ENCODE measurements at places on chromosomes 16 and 17.

DNA sequence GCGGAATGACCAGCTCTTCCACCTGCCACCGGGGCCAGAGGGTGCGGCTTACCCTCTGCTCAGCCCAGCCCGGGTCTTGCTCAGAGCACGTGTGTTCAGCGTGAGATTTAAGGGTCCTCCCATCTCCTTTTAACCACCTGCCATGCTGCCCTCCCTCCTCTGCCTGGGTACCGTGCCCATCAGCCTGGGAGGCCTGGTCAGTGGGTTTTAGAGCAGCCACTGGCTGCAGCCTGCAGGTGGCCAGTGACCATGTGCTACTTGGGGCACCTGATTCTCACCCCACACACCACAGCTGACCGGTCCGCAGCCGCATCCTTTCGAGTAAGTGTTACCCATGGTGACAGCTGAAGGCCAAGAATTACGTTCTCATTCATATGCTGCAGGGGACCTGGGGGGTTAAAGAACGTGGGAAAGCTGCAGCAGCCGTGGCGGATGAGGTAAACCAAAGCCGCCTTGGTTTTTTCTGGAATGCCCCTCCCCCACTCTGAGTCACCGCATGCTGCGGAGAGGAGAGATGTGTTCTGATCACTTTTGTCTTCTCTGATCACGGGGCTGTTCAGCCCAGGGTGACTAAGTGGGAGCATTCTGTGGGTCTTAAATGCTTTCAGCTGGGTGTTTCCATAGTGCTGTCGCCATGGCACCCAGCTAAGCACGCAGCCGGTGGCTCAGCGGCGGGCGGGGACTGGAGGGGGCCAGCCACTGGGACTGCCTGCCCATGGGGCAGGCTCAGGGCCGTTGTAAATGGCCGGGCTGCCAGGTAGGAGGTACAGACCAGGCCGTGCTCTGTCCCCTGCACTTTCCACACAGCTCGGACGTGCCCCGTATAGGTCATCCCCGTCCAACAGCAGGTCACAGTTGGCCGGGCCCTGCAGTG, 59.8 kb downstream of the BAIAP2 start:
- DNase-seq, result peak; percentile 92

DNA sequence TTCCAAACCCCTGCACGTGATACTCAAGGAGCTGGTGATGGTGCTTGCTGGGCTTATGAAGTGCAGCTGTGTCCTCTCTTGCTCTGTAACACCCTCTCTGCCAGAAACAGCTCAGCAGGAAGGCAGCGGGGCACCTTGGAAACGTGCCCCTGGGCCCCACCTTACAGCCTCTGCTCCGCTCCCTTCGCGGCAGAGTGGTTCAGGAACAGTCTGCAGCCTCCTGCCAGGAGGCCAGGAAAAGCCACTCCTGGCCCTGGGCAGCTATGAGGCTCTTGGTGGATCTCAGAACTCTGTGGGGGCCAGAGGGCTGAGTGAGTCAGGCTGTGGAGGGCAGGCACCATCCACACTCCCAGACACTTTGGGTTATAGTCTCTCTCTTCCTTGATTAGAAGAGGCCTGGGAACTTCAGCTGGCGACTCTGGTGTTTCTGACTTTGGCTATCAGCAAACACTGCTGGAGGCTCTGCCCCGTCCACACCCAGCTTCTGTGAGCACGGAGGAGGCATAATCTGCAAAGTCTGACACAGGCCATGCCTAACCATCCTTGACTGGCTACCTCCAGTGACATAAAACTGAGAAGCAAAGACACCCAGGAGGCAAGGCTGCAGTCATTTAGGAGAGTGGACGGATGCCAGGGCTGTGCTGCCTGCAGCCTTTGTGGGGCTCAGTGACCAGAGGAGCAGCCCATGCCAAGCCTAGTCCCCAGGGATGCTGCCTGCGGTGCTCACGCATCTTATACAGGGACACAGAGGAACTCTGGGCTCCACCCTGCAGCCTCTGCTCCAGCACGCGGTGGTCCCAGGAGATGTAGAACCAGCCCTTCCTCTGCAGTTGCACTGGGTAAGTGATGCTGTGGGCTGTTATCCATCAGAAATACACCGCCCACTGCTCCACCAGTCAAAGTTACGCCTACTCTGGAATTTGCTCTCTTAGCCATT, 65.3 kb downstream of the METRNL start:
- DNase-seq, result no peak

DNA sequence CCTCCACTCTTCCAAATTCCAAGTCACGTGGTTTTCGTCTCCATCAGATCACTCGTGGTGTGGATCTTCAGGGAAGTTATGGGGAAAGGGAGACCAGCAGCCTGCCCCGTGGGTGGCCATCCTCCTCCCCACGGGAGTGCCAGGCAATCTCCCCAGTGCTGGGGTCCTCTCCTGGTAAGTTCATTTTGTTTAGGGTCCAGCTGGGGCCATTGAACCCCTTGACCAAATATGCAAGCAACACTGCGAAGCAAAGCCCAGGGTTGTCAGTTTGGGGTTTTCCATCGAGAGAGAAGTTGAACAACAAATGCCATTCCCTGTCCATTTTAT, 4.1 kb upstream of the LCMT1 start:
- DNase-seq, result no peak

GRCh38 chr16:74862743-74863244, 88.2 kb upstream of the FA2H start:
- DNase-seq, result peak; percentile 14

- no peak for DNase-seq
Observed at GRCh38 chr17:2721603-2722002, 10.0 kb upstream of the CLUH start.

DNA sequence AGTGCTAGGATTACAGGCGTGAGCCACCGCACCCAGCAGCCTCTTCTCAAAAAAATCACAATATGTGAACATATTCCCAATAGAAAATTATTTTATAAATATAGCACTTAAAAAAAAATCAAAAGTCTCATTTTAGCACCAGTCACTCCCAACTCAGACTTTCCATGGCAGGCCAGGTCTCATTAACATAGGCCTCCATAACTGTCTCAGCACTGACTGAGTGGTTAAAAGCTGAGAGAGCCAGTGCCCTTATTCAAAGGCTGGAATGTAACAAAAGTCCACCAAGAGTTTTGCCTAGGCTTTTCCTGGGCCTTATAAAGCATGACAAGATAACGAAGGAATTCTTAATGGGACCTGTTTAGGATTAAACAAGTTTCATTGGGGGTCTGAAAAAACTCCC, 79.8 kb downstream of the EMP2 start:
- DNase-seq, result no peak

DNA sequence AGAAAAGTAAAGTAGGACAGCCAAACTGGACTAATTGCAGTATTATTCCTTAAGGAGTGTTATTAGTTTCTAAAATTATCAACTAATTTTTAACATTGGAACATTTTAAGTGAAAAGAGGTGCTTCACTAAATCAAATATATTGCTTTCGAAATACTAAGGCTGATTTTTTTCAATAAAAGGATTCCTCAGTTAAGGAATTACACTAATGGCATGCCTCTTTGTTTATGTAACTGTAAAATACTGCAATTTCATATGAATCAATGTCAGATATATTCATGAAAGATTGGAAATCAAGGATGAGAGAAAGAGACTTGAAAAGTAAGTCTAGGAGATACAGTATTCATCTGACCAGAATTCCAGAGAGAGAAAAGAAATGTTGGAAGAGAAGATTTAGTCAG, 129.8 kb downstream of the TANC2 start:
- no peak for DNase-seq

GRCh38 chr16:83933885-83934683, 19.0 kb upstream of the OSGIN1 start:
- DNase-seq, result no peak

DNA sequence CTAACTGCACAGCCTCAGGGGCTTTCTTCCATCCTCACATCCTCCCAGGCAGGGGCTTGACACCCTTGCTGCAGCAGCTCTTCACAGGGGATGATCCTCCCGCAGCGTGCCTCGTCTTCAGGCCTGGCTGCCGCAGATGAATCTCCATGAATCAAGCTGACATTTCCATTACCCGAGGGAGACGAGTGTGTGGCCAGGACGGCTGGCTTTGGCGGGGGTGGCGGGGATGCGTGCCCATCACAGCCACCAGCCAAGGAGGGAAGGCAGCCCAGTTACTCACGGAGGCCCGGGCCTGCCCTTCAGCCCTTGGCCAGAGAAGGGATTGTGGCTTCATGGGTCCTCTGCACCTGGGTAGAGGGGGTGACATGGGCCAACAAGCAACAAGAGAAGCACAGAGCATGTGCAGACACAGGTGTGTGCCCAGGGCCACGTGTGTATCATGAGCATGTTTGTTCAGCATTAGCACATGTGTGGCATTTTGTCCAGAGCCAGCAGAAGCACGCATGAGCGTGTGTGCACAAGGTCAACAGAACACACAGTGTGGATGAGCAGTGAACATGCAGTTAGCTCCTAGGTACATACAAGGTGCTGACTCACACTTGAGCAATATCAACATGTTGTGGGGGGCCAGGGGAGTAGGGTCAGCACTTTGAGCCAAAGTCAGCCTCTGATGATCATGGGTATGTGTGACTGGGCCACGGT, 236.4 kb downstream of the KATNIP start:
- no peak for DNase-seq

DNA sequence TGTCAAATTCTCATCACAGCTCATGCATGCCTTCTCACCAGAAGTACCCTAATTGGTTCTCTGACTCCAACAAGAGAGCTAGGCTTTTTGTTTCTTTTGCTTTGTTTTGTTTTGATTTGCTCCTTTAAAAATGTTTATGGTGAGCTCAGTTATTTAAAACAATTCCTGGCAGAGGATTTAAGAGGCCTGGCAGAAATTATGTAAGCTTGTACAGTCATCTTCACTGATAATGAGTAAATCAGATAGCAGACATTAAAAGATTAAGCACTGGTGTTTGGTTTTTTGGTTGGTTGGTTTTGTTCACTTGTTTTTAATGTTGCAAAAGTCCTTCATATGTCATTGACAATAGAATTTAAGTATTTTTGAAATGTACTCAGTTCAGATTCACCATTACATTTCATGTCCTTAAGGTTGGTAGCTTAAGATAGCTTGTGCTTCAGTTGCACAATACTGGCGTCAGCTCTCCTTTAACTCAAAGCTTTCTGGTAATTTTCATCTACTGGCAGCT, 378.9 kb downstream of the CDH13 start:
- no peak for DNase-seq

DNA sequence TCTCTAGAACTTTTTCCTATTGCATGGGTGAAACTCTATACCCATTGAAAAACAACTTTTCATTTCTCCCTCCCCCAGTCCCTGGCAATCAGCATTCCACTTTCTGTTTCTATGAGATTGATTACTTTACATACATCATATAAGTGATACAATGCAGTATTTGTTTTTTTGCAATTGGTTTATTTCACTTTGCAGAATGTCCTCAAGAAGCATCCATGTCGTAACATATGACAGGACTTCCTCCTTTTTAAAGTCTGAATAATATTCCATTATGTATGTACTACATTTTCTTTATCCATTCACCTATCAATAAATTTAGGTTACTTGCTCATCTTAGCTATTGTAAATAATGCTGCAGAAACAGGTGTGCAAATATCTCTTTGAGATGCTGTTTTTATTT, 8.8 kb downstream of the IL21R start:
- no peak for DNase-seq

- no peak for DNase-seq
Observed at GRCh38 chr16:78483124-78483992, 383.9 kb downstream of the WWOX start.

DNA sequence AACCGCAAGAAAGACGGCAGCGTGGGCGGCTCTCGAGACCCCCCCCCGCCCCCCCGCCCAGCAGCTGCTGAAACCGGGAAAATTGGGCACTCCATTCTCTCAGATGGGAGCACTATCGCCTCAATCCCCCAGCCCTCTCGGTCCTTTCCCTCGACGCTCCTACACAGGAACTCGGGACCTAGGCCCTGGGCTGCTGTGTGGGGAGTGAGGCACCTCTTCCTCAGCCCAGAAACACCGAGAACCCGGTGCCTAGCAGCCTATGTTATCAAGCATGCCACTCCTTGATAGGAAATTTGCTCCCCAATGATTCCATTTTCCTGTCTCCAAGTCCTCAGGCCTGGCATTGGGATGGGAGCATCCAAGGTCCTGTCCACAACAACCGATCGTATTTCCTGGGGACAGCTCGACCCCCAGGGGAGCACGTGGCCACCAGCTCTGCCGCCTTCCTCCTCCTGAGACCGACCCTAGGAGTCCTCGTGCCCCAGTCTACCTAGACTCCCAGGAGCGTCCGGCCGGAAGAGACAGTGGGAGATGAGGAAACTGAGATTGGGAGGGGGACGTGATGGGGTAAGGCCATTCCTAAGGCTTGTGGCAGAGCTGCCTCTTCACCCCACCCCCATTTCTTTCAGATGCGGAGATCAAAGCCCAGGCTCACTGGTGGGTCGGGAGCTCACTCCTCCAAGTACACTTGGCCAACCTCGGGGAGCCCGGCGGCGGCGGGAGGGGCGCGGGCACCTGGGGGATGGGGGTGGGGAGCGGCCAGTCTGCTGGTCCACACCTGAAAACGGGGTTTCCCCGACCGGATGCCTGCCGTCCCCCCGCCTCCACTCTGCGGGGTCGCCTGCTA, 17.5 kb upstream of the CBX8 start:
- DNase-seq, result no peak

DNA sequence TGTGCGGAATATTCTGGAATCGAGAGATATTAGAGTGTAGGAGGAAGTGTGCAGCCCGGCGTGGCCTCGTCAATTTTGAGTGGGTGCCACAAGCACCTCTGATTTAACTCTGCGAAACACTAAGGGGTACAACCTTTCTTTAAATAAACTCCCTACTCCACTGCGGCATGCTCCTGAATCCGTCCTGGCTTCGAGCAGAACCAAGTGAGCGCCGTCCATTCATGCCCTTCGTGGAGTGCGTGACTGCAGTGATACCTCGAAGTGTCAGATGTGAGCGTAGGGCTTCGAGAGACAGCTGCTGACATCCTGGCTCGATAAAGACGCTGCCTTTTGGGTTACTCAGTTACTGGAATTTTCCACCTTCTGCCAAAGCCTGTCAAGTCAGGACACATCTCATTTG, 128.8 kb downstream of the FOXL1 start:
- no peak for DNase-seq

GRCh38 chr16:9007177-9007794, 43.6 kb upstream of the USP7 start:
- no peak for DNase-seq

DNA sequence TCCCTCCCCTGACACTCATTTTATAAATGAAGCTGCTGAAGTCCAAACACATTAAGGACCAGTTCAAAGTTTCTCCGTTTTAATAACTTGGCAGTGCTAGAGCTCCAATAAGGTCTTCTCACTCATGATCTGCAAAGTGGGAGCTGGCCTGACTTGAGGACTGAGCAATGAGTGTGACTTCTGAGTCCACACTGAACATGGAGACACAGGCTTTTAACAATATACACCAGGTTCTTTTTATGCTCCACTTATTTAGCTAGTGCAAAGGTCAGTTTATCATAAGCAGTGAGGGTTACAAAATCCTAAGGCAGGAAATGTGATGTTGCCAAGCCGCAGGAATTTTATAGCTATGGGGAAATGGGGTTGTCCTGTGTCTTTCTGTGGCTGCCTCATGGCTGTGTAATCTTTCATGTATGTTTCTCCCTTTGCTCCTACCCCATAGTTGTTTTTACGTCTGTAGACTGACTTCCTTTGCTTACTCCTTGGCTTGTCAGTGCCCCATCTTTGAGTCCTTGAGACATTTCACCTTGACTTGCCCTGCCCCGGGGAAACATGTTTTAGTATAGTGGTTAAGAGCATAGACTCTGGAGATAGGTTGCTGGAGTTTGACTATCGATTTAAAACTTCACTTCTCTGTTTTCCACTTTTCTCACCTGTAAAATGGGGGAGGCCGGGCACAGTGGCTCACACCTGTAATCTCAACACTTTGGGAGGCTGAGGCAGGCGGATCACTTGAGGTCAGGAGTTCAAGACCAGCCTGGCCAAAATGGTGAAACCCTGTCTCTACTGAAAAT, 12.2 kb upstream of the MMD start:
- DNase-seq, result no peak

GRCh38 chr17:64041912-64042311, 21.5 kb upstream of the ICAM2 start:
- no peak for DNase-seq

Measured in stimulated activated CD4-positive, alpha-beta T cell treated with anti-CD3 and anti-CD28 coated beads, Interleukin-4, amount 100 ng/mL, for 24 hours (primary cell).